Natural killer cell (primary cell): ENCODE measurements at places on chromosomes 6 and 20. TPM values are rescaled to one million over a fixed set of nuclear protein-coding genes. Genes with fewer than 3 reads are reported as not detected.

DNA sequence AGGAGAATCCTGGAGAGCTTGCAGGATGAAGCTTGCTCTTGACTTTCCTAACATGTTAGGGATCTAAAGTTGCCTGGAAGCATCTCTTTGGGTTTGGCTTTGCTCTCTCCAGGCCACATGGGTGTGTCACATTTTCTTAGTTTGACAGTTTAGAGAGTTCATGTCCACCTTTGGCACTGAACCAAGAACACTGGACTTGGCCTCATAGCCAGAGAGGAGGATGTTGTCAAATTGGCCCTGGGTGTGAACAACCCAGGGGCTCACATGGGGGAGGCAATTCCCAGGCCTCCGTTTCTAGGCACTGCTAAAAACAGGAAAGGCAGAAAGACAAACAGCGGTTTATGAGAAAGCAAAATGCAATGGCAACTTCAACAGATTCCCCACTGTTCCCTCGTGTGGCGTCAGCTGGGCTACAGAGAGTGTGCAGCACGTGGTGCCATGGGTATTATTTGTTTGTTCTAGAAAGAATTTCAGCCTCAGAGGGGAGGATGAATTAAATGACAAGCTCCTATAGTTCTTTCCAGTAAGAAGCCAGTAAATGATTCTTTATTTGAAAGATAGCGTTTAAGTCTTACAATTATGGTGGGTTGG lies 93.9 kb downstream of the CLIC5 start:
- DNase-seq, result no peak

The TFAP2C gene
- total RNA-seq, result not detected

DNA sequence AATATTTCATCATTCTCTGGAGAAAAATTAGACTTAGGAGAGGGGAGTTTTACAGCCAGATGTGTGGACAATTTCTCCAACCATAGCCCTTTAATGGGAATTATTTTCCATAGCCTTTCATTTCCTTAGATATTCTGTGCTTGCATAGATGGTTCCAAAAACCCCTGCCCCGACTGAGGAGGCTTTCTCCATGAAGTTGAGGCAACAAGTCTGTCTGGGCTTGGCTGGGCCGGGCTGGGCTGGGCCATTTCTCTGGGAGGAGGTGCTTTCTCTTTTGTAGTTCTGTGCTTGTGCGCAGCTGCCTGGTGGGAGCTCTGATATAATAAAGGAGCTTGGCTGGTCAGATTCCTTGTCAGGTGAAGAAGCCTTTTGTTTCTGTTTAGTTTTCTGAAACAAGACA lies 71.4 kb downstream of the SOBP start:
- no peak for DNase-seq

GRCh38 chr6:127111526-127111925 lies 6.9 kb upstream of the RSPO3 start:
- DNase-seq, result no peak

DNA sequence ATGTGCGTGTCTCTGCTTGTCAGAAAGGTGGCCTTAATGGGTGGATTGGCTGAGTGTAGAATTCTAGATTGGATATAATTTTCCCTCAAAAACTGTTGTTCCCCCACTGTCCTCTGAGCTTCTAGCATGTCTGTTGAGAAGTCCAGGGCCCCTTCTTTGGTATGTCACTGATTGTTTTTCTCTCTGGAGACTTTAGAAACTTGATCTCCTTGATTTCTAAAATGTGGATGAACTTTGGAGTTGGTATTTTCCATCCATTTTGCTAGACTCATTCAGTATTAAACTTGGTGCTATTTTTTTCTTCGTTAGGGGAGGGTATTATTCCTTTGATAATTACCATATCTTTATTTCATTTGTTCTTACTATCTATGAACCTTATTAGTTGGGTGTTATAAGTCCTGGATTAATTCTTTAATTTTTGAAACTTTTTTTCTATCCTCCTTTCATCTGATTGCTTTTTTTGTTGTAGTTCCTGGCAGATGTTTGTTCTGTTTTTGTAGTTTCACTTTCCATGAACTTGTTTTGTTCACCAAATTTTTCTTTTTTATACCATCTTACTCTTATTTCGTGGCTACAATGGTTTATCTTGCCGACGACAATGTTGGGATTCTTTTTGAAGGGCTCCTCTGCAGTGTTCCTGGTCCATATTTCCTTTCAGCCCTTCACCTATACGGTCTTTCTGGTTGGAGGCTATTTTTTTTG lies 68.4 kb downstream of the ARID1B start:
- no peak for DNase-seq

GRCh38 chr6:50873167-50873566 lies 54.5 kb downstream of the TFAP2B start:
- DNase-seq, result no peak

- DNase-seq, result no peak
Measured at GRCh38 chr20:57435105-57435497, 43.9 kb downstream of the RBM38 start.

DNA sequence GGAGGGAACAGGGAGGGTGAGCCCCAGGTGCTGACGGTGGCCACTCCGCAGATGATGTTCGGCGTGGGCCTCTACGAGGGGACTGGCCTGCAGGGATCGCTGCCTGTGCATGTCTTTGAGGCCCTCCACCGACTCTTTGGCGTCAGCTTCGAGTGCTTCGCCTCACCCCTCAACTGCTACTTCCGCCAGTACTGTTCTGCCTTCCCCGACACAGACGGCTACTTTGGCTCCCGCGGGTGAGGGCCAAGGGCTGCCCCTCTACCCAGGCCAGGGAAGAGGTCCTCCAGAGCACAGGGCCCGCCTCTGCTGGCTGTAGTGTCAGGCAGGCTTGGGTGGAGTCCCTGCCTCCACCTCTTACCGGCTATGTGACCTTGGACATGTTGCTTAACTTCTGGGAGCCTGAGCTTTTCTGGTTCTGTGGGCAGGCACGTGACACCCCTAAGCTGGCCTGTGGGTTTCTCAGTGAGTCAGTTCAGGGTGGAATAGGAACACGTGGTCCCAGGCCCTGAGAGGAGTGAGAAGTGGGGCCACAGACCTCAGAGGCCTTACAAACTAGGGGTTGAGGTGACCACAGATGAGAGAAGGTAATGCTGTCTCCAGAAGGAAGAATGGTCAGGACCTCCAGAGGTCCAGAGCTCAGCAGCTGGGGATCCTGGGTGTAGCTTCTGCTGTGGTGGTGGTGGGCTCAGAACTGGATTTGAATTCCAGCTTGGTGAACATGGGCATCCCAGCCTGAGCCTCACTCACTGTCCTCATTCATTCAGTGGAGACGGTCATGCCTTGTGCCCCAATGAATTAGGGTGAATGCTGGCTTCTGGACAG lies 11.9 kb downstream of the PCIF1 start:
- peak; percentile 85 for DNase-seq

The HNF4A gene
- total RNA-seq, result not detected
